Ecto neural progenitor cell (in vitro differentiated cells): ENCODE measurements at places on chromosomes 7 and 10.

GRCh38 chr10:6597478-6597877 is 17.4 kb upstream of the PRKCQ start:
- DNase-seq: no peak

- no peak for DNase-seq
Observed at GRCh38 chr10:70763567-70763966, 21.6 kb downstream of the TBATA start.

DNA sequence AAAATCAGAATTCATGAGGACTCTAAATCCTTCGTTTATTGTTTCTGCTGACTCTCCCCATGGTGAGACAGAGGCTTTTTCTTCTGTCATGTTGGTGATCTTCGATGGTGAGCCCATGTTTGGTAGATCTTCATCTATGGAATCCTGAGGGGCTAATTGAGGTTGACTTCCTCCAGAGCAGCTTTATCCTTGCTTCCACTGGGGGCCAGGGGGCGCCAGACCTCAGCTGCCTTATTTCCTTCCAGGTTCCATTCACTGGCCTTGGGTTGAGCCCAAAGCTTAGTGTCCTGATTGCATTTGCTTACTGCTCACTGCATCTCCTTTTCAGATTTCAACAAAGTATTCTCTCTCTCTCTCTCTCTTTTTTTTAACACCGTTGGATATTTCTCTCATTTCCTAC is 80.7 kb downstream of the GCC1 start:
- DNase-seq: peak; percentile 50

GRCh38 chr10:102602272-102603045 is 41.8 kb upstream of the TRIM8 start:
- DNase-seq: no peak

GRCh38 chr7:16587790-16588189 is 57.8 kb downstream of the ANKMY2 start:
- DNase-seq: peak; percentile 57

DNA sequence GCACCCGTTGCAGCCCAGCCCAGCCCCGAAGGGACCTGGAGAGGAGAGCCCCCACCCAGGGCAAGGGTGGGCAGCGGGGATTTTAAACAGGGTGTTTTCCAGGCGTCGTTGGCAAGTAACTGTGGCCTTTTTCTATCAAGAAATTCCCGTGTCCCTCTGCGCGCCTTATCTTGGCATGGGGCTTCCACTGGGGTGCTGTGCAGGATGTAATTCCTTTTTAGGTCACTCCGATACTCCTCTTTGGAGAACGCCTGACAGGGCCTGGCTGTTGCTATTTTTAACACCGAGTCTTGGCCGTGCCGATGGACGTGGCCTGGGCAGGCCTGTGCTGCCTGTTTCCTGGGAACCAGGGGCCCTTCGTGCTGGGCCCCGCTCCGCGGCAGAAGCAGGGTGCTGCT is 93.8 kb downstream of the INPP5A start:
- no peak for DNase-seq

- DNase-seq: no peak
Observed at GRCh38 chr10:9301148-9301547, 1246.7 kb downstream of the GATA3 start.

- DNase-seq: no peak
Observed at GRCh38 chr7:134654104-134654775, 7.6 kb downstream of the BPGM start.

- no peak for DNase-seq
Observed at GRCh38 chr10:124288928-124289850, 129.5 kb downstream of the OAT start.

- no peak for DNase-seq
Observed at GRCh38 chr7:33841705-33842129, 63.6 kb upstream of the BMPER start.

DNA sequence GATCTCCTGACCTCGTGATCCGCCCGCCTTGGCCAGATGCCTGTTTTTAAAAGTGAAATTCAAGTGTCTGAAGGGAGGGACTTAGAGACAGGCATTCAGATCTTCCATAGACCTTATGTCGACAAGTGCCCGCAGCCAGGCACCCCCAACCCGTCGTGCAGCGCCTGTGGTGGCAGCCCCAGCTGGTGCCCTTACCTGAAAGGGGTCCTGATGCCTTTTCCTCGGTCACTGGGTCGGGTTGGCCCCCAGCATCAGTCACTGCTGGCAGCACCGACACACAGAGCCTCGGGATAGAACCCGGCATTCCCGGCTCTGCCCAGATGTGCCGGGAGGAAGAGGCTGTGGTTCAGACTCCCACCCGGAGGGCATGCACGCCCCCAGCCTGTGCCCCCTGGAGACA is 23.3 kb downstream of the LRRC27 start:
- no peak for DNase-seq

- no peak for DNase-seq
Observed at GRCh38 chr10:101570428-101571270, 17.4 kb downstream of the POLL start.

GRCh38 chr7:138907850-138908249 is 73.3 kb downstream of the KIAA1549 start:
- no peak for DNase-seq

DNA sequence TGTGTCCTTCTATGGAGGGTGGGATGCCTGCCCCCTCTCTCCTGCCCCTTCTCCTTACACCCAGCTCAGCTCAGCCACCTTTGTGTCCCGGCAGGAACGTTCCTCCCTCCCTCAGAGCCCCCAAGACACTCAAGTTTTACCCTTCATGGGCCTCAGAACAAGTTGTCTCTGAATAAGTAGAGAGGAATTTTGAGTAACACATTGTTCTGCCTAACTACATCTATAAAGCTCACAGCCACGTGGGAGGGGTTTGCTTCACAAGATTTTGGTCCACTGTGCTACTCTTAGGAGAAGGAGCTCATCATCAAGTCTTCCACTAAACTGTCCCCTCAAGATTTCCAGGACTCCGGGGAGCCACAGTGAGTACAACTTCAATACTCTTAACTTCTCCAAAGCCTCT is 51.6 kb upstream of the ZNF32 start:
- no peak for DNase-seq

DNA sequence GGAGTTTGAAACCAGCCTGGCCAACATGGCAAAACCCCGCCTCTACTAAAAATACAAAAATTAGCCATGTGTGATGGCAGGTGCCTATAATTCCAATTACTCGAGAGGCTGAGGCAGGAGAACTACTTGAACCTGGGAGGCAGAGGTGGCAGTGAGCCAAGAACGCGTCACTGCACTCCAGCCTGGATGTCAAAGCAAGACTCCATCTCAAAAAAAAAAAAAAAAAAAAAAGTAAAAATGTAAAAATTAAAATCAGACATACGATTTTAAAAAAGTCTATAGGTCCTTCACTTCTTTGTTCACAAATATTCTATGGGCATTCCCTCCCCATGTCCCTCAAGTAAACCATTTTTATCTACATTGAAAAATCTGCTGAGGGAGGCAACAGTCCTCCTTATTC is 34.9 kb upstream of the TLL2 start:
- DNase-seq: no peak

GRCh38 chr7:130985361-130985760 is 251.4 kb upstream of the KLF14 start:
- no peak for DNase-seq

- no peak for DNase-seq
Observed at GRCh38 chr10:114255227-114255626, 16.2 kb downstream of the VWA2 start.

- peak; percentile 45 for DNase-seq
Observed at GRCh38 chr7:155337946-155338631, 40.4 kb downstream of the INSIG1 start.

DNA sequence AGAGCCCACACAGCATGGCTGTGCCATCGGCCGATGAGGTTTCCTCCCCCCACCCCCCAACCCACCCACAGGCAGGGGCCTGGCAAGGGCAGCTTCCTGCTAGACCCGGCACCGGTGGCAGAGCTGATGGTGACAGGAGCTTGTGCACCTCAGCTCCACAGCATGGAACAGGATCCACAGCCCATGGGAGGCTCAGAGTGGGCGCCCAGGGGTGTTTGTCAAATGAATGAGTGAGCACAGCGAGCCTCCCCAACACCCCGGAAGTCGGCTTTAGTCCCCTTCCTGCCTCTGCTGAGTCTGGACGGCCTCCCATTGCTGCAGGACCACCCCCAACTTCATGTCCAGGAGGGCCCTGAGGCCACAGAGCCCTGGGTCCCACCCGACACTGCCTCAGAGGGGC is 68.9 kb downstream of the PDGFA start:
- DNase-seq: no peak
